ENCODE measurements at places on chromosomes 16 and 17.
A peak's percentile ranks its signal among the peaks of the same experiment; 100 is the strongest.

- DNase-seq = no peak
Measured at GRCh38 chr17:69503711-69504110, 89.2 kb downstream of the MAP2K6 start.

DNA sequence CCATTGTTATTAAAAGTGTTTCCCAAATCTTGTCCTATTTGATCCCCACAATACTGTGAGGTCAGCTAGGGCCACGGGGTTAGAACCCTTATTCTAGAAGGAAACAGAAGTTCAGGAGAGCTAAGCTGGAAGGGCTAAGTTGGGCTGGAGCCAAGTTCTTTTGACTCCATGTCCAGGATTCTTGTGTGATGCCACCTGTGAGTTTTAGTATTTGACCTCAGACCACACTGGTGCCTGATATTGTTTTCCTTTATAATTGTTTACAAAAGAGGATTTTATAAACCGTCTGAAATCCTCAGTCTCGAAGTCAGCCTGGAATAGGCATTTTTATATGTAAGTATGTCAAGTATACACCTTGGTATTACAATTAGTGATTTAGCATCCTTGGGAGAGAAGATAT lies 332.7 kb downstream of the CBLN1 start:
- no peak for DNase-seq

GRCh38 chr16:58644765-58645487 lies 15.3 kb upstream of the CNOT1 start:
- no peak for DNase-seq

DNA sequence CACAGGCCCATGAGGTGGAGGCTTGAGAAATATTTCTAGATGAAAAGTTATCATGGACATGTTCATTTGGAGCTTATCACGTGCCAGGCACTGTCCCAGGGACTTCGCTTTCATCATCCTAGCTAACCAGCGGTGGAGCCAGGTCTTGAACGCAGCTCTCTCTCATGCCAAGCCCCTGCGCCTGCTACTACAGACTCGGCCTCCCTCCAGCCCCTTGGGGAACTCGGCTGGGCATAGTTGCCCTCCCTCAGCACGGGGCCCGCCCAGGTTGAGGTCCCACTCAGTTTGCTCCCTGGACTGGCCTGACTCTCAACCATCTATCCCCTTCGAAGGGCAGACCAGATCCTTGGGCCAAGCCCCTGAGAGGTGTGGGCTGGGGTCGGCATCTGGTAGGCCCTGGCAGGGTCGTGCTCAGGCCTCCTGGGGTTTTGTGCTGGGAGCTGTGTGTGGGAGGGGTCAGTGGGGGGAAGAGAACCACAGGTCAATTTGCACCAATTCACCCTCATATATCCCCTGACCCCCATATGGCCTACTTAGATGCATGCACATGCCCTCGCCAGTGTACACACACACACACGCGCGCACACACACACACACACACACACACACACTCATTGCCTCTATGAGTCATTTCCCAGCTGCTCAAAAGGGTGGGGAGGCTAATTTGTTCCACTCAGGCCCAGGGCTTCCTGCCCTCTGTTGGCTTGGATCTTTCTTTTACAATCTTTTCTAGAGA lies 12.1 kb upstream of the SCN4A start:
- peak; percentile 85 for DNase-seq

GRCh38 chr16:29881050-29881449 lies 18.0 kb upstream of the CDIPT start:
- DNase-seq = no peak

GRCh38 chr16:715477-716199 lies 720 bp downstream of the METRN start:
- no peak for DNase-seq

GRCh38 chr17:34665150-34665806 lies 85.9 kb downstream of the TMEM132E start:
- no peak for DNase-seq

- no peak for DNase-seq
Measured at GRCh38 chr17:73617501-73617900, 26.7 kb downstream of the SDK2 start.

GRCh38 chr16:85246973-85247372 lies 134.7 kb upstream of the CIBAR2 start:
- DNase-seq = no peak

DNA sequence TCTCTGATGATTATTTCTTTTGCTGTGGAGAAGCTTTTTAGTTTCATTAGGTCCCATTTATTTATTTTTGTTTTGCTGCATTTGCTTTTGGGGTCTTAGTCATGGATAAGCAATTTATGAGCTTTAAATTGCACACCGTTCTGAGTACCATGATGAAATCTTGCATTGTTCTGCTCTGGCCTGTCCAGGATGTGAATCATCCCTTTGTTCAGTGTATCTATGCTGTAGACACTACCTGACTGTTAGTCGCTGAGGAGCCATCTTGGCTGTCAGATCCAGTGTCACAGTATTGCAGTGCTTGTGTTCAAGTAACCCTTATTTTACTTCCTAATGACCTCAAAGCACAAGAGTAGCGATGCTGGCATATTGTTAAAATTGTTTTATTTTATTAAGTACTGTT lies 218.0 kb upstream of the CNTNAP4 start:
- no peak for DNase-seq

GRCh38 chr17:42683407-42684034 lies 1.2 kb downstream of the CNTNAP1 start:
- DNase-seq = no peak

DNA sequence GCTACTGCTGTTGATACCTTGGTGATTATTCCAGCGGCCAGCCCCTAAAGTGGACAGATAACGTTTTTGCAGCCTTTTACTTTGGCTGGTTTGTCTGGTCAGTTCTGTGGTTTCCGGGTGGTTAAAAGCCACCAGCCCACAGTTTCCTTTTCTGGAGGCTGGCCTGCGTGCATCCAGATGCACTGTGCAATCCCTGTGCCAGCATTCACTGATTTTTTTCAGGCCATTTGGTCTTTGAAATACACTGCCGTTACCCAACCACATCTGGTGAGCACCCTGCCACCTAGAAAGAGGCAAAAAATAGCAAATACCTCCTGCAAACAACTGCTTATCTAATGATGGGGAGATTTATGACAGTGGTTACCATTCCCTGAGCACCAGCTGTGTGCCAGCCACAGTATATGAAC lies 797 bp downstream of the NUDT7 start:
- no peak for DNase-seq

GRCh38 chr17:30361766-30362279 lies 16.9 kb upstream of the CPD start:
- DNase-seq = no peak

DNA sequence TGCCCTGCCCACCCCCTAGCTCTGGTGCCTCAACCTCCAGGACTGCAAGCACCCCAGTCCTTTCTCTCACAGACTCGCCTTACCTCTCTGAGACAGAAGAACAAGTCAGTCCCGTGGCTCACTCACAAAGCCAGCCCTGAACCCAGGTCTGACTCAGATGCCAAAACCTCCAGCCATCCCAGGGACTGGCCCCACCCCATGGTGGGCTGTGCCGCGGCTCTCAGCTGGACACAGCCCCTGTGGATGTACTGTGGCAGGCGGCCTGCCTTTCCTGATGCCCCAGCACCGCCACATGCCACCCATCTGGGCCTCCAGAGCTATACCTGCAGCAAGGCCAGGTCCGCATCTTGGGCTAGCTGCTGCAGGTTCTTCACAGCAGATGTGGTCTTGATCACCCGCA lies 19.8 kb downstream of the MPG start:
- DNase-seq = no peak

DNA sequence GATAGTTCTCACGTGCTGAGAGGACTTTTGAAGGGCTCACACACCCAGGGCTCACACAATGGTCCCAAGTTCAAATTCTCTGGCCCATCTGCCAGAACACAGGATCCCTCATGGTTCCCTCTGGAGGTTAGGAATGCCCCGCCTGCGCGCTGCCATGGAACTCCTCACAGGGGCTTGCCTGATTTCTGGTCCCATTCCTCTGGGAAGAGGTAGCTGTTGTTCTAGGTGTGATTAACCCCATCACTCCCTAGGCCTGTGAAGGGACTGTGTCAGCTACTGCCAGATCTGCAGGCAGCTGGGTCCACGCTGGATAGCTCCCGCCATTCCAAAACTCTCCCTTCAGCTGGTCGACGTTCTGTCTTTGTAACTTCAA lies 2.3 kb upstream of the ARMC5 start:
- DNase-seq = peak; percentile 32

DNA sequence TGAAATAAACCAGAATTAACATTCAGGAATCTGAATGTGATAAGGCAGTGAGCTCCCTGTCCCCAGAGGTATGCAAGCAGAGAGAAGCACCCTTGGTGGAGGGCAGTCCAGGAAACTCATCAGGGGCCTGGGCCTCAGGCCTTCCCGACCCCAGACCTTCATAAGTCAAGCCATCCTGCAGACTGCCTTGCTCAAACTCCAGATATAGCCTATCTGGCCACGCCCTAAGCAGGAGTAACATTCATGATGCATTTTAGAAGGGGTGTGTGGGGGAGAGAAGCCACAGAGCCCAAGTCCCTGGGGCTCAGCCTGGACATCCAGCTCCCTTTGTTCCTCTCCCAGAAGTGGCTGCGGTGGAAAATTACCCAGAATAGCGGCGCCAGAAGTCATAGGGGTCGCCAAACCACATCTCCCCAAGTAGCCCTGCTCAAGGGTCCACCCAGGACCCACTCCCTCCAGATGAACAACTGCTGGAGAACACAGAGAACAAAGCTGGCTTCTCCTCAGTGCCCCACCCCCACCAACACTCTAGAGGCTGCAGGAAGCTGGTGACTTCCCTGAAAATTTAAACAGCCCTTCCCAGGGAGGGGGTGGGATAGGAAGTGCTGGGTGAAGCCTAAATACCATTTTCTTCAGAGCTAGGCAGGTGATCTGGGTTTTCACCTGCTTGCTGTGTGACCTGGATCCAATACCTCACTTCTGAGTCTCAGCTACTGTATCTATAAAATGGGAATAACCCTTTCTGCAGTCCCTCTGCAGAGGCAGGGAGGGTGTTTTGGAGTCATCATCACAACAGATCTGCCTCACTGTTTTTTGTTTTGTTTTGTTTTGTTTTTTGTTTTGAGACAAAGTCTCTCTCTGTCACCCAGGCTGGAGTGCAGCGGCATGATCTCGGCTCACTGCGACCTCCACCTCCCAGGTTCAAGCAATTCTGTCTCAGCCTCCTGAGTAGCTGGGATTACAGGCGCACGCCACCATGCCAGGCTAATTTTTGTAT lies 1.5 kb upstream of the SREBF1 start:
- DNase-seq = peak; percentile 91

DNA sequence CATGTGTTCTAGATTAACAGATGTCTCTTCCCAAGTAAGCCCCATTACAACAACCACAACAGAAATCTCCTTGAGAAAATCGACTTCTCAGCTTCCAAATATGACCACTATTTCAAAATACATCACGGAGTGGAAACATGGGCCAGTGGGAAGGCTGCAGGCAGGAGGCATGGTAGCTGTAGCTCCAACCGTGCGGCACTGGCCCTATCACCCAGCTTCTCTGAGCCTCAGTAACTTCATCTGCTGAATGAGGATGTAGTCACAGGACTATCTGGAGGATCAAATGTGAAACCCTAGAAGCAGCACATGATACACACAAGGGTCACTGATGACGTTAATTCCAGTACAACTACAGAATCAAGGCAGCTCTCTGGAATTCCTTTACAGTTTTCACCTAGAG lies 112.2 kb downstream of the VPS53 start:
- DNase-seq = no peak

GRCh38 chr17:40323391-40324381 lies 14.7 kb downstream of the RARA start:
- DNase-seq = no peak

- DNase-seq = peak; percentile 77
Measured at GRCh38 chr16:85491058-85491771, 121.9 kb upstream of the GSE1 start.

GRCh38 chr17:40111221-40112128 lies 10.3 kb upstream of the MSL1 start:
- DNase-seq = peak; percentile 90

DNA sequence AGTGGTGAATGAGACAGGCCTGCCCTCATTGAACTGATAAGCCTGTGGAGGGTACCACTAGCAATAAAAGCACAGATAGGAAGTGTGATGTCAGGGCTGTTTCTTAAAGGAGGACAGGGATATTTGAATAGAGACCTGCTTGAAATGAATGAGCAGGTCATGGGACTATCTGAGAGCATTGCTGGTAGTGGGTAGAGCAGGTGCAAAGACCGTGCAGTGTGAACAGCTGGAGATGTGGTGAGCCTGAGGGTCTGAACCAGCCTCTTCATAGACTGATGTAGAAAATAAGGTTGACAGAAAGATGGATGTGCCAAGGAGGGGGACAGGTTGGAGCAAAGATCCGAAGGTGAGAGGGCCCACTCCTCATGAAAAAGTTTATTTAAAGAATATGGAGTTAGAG lies 2.4 kb downstream of the NUP93 start:
- DNase-seq = no peak

All from mucosa of descending colon (tissue), 3 donors.